Activated CD4-positive, alpha-beta T cell treated with anti-CD3 and anti-CD28 coated beads for 1 hour (primary cell): ENCODE measurements at places on chromosomes 13 and 19.

- no peak for DNase-seq
Observed at GRCh38 chr13:100443278-100443997, 145.2 kb downstream of the GGACT start.

DNA sequence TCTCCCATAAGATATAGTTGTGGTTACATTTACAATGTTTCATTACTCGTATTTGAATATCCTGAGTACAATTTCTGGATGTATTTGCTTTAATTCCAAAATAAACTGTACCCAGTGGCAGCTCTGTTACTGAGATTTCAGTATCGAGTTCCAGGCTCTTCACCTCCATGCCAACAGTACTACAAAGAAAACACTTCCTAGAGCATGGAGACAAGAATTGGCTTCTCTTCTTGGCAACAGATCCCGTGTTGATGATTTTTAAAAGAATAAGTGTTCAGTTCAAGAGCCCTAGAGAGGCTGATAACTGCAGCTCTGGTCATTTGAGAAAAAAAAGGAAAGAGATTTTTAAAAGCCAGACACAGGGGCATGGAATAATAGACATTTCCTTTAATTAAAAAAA is 302.8 kb downstream of the EFNB2 start:
- no peak for DNase-seq

DNA sequence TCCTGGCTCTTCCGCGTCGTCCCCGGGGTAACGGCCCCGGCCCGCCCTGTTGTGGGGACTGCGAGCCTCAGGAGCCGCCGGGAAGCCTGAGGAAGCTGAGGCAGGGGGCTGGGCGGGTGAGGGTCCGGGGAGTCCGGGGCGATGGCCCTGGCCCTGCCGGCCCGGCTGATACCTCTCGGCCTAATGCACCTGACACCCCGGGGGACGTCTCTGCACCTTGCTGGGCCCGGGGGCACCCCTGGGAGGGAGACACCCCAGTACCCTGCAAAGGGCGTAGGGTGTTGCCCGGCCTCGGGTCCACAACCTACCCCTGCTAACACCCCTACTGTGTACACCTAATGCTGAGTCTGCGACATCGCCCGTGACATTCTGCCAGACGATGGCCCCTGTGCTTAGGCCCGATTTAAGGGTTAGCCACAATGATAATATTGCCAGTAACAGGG is 410 bp downstream of the PIN1 start:
- DNase-seq = no peak

DNA sequence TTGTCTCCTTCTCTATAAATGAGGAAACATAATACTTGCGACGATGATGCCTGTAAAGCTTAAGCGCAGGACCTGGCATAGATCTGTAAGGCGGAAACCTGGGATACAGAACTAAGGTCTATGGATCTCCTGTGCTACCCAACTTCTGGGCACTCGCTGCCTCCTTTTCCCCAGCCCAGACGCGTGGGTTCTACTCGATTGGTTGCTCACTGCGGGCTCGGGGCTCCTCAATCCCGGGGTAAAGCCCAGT is 615 bp upstream of the PSMC4 start:
- DNase-seq = no peak

DNA sequence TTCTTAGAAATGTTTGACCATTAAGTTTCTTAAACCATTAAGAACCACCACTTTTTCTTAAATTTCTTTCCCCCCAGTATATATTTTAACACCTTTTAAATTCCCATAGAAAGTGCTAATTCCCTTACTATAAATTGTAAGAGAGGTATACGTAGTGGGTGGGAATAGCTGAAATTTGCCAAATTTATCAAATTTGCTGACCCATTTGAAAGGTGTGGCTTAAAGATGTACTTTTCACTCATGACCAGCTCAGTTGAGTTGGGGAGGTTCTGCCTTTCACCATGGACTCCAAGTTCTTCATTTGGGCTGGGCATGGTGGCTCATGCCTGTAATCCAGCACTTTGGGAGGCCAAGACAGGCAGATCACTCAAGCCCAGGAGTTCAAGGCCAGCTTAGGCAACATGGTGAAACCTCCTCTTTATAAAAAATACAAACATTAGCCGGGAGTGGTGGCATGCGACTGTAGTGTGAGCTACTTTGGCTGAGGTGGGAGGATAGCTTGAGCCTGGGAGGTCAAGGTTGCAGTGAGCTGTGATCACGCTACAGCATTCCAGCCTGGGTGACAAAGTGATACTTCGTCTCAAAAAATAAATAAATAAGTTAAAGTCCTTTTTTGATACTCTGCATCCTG is 133.2 kb downstream of the MRPL57 start:
- DNase-seq = no peak

DNA sequence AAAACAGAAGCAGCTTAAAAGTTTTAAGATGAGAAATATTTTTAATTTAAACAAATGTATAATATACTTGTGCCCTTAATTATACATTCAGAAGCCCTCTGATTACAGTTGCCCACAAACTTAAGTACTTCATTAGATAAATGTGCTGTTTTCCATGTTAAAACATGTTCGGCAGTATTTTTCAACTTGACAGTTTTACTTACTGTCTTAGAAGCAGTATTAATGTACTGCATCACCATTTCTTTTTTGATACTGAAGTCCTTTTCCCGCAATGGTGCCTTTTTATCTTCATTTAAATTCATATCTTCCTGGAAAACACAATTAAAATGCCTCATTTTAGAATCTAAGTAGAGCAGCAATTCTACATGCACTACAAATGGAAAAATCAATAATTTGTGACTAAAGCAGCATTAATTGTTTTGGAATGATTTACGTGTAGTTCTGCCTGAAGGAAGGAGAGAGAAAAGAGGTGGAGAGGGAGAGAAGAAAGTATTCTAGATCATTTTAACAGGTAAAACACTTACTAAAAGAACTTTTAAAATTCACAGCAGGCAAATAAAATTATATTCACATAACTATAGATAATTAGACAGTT is 70.2 kb downstream of the DIAPH3 start:
- DNase-seq = no peak

DNA sequence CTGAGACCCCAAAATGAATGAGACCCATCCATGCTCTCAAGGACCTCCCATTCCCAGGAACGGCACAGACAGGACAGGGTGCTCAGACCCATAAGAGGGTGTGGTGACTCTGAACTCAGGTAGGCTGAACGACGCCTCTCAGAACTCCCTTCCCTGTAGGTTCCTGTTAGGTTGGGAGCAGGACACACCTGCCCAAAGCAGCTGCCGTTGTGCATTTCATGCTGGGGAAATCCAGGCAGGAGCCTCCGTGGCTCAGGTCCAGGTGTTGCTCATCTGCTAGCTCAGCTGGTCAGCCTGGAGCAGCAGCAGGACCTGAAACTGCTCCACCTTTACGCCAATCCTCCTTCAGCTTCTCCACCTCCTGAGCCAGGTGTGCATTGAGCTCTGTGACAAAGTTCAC is 19.1 kb upstream of the TEX101 start:
- no peak for DNase-seq

GRCh38 chr19:36030264-36031148 is 2.2 kb downstream of the CLIP3 start:
- DNase-seq = no peak

DNA sequence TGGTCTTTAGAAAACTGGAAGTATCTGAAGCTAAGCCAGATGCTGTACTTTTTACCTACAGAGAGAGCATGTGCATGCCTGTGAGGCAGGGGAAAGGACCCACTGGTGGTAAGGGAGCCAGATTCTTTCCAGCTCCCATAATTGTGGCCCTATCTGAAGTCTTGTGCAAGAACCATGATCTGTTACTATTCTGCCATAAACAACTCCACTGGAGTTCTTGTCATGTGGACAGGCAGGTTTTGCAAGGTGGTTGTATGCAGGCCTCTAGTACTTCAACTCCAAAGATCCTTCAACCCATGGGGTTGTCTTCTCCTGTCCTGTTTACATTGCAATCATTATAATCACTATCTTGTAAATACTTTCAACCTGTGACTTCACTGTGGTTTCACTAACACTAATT is 14.1 kb downstream of the PROSER1 start:
- DNase-seq = no peak

DNA sequence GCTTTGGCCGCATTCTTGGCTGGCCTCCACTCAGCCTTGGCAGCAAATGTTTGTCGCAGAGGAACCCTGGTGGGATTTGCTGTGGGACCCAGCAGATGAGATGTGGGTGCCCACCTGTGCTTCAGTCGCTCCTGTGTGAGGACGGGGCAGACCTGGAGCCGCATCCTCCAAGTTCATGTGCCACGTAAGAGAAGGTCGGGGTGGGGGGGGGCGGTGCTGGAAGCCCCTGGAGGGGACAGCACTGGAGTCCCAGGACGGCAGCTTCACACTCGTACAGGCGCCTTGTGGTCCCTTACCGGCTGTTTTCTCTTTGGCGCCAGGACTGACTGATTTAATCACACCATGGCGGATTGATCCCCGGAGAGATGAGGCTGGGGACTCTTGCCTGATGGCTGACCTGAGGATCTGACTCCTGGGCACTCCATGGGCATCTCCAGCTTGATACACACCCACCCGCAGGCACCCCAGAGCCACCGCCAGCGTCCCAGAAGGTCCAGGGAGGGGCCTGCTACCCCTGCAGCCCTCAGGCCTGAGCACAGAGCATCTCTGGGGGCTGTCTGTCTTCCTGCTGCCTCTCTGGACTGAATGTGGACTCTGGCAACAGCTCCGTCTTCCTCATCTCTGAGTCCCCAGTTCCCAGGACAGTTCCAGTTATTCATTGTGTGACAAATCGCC is 10.0 kb upstream of the GRTP1 start:
- no peak for DNase-seq

DNA sequence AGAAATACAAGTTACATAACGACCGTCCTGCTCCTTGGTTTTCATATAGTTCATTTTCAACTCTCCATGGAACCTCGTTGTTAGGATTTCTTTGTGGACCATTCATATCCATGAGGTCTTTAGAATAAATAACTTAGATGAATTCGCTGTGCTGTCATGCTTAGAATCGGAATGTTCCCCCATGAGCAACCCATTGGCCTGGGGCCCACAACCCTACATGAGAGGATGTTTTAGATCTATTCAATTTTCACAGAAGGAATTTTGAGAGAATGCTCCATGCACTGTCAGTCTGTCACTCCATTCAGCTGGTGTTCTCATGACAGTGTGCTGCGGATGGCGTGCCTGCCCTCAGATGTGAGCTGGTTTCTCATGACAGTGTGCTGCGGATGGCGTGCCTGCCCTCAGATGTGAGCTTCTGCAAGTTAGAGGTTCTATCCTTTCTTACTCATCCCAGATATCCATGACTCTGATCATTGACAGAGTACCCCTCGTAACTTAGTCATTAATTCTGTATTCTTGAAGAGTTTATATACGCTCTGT is 1193.1 kb downstream of the EFNB2 start:
- DNase-seq = no peak

GRCh38 chr13:69565334-69565733 is 542.3 kb upstream of the ATXN8OS start:
- DNase-seq = no peak

DNA sequence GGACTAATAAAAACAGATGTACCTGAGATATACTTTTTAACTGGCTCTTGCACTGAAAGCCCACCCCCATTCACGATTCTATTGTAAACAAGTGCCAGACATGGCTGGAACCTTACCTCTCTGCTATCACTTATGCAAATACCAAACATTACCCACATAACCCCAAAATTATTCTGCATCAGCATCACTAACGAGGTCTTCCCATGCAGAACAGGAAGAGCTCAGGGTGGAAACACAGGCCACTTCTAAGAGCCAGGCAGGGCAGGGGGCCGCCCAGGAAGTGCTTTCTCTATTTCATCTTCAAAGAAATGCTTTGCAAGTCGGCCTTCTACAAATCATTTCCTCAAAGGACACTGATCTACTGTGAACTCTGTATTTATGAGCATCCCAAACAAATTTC is 7.3 kb downstream of the IRS2 start:
- no peak for DNase-seq

DNA sequence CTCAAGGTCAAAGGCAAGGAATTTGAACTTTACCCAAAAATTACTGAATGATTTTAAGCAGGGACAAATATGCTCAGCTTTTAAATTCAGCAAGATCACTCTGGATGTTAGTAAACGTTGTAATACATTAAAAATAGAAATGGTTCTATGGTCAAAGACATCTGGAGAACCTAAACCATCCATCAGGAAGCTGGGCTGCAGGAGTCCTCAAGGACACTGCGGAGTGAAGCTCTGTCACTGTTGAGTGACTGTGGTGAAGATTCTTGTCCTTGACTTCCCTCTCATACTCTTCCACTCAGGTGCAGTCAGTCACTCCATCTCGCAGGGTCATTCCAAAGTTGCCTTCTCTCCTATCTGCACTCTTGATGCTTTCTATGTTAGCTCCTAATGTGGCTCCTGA is 450.7 kb downstream of the FOXO1 start:
- DNase-seq = no peak

GRCh38 chr13:51553531-51553930 is 30.7 kb upstream of the WDFY2 start:
- DNase-seq = no peak

GRCh38 chr13:41467425-41467945 is 10.1 kb downstream of the RGCC start:
- DNase-seq = no peak

GRCh38 chr13:107961849-107962608 is 253.3 kb downstream of the LIG4 start:
- DNase-seq = no peak
